Activated naive CD8-positive, alpha-beta T cell treated with anti-CD3 and anti-CD28 coated beads, Interleukin-2, amount 10 ng/mL, durations not matched to agents 7 days and 5 days (primary cell): ENCODE measurements at places on chromosomes 4 and X. TPM values are rescaled to one million over a fixed set of nuclear protein-coding genes. Genes with fewer than 3 reads are reported as not detected.

The RNF175 gene
- total RNA-seq: not detected

The BANK1 gene
- total RNA-seq: 0.72 TPM

The KCTD8 gene
- total RNA-seq: not detected

DNA sequence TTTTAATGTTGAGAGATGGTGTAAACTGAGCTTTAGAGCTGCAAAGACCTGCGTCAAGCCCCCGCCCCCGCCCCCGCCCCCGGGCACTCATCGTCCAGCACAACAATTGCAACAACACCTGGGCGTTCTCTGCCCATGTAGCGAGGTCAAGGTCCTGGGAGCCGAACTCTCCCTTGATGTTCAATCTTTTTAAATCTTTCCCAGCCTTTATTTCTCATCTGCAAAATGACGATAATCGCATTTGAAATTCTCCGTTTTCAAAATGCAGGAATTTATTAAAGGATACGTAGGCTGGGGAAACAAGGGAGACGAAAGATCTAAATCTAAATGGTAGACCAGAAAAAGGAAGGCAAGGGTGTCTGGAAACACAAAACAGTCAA, 648 bp upstream of the MSMO1 start:
- DNase-seq: no peak

GRCh38 chr4:186148336-186148975, 42.9 kb upstream of the CYP4V2 start:
- no peak for DNase-seq

DNA sequence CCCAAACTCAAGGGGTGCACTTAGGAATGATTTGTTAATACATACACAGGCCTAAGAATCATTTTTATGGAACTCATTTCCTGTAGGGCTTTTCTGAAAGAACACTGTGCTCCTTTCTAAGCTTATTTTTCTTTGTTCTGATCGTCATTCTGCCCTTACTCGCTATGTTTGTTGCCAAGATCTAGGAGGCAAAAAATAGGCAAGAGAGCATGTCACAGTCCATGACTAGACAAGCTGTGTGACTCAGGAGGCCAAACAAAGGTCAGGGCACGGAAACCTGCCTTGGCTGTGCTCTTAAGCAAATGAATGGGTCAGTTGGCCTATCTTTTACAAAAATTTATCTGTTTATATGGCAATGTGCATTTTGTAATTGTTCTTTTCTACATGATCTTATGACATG, 42.5 kb upstream of the C1GALT1C1 start:
- no peak for DNase-seq
